Activated T-helper 2 cell treated with anti-CD3 and anti-CD28 coated beads, Interferon-gamma antibody, Interleukin-2, Interleukin-4, amounts not matched to agents 10 μg/mL and 5 μg/mL and 100 μg/mL, durations not matched to agents 14 hours and 24 hours and 36 hours (primary cell): ENCODE measurements at places on chromosomes 16 and 17. TPM values are rescaled to one million over a fixed set of nuclear protein-coding genes. Genes with fewer than 3 reads are reported as not detected.

- H3K27me3 ChIP-seq = peaks cover 2% of the 10 kb centered on the region
- H3K4me1 ChIP-seq = no peaks in the 10 kb centered on the region
- H3K4me3 ChIP-seq = no peak overlapping the region
- DNase-seq = no peak
- H3K27ac ChIP-seq = no peak overlapping the region
Observed at GRCh38 chr17:43449470-43450248, 34.1 kb upstream of the DHX8 start.

Gene ERBB2
- total RNA-seq = 4.0 and 4.1 TPM in 2 replicates

- no peaks in the 10 kb centered on the region for H3K27me3 ChIP-seq
- DNase-seq = no peak
- no peaks in the 10 kb centered on the region for H3K36me3 ChIP-seq
- H3K4me3 ChIP-seq = no peak overlapping the region
Observed at GRCh38 chr16:71345031-71345430, 13.5 kb upstream of the CALB2 start.

Gene MSLN
- total RNA-seq = not detected in 2 replicates

Gene PCTP
- total RNA-seq = 8.8 and 9.4 TPM in 2 replicates

GRCh38 chr17:7932483-7932891 lies 481 bp downstream of the CNTROB start:
- peak overlapping the region; percentile 99 for H3K27ac ChIP-seq
- H3K4me3 ChIP-seq = peak overlapping the region; percentile 97
- peaks cover 36% of the 10 kb centered on the region for H3K36me3 ChIP-seq
- peaks cover 44% of the 10 kb centered on the region for H3K4me1 ChIP-seq
- no peak for DNase-seq

DNA sequence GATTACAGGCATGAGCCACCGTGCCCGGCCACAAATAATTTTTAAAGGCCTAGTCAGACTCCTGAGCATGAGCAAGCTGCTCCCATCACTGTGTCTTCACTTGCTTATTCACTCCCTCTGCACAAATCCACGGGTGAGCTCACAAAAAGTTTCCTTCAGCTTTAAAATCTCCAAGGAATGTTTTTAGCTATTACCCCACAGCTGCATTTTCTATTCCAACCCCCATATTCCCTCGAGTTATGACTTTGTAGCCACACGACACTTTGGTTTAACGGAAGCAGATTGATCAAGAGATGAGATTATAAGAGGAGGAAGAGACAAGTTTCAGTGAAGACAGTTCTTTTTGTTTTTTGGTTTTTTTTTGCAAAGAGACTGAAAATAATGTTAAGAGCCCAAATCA lies 49.1 kb upstream of the SLC25A19 start:
- no peak for DNase-seq
- H3K27me3 ChIP-seq = no peaks in the 10 kb centered on the region
- peaks cover 70% of the 10 kb centered on the region for H3K4me1 ChIP-seq
- H3K4me3 ChIP-seq = peak overlapping the region; percentile 66
- peak overlapping the region; percentile 90 for H3K27ac ChIP-seq

- H3K4me1 ChIP-seq = no peaks in the 10 kb centered on the region
- no peak for DNase-seq
- H3K27me3 ChIP-seq = no peaks in the 10 kb centered on the region
- no peaks in the 10 kb centered on the region for H3K36me3 ChIP-seq
Observed at GRCh38 chr16:56067406-56067805, 123.9 kb upstream of the GNAO1 start.

Gene ANKFN1
- total RNA-seq = not detected in 2 replicates

- peaks cover 26% of the 10 kb centered on the region for H3K4me1 ChIP-seq
- DNase-seq = no peak
- peaks cover 7% of the 10 kb centered on the region for H3K36me3 ChIP-seq
- no peak overlapping the region for H3K4me3 ChIP-seq
- H3K27me3 ChIP-seq = no peaks in the 10 kb centered on the region
- H3K27ac ChIP-seq = no peak overlapping the region
Observed at GRCh38 chr17:17713839-17714238, 32.6 kb downstream of the RAI1 start.

DNA sequence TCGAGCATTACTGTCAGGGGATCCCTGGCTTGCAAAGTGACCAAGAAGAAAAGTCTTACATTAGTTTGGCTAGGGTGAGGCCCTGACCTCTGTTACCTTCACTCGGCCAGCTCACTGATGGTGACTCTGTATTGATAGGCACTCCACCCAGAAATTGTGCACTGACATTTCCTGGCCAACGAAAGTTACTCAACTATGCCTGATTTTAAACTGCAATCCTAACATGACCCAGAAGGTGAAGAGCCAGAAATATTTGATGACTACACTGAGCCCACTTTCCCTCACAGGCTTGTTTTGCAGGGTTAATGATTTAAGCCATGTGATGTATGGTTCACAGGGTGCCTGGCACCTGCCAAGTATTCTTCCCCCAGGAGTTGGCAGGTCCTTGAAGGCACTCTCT lies 208.2 kb upstream of the MAF start:
- peaks cover 5% of the 10 kb centered on the region for H3K27me3 ChIP-seq
- DNase-seq = no peak
- H3K4me3 ChIP-seq = no peak overlapping the region
- H3K36me3 ChIP-seq = no peaks in the 10 kb centered on the region
- H3K27ac ChIP-seq = no peak overlapping the region

Gene CES3
- 9.4 and 10.6 TPM in 2 replicates for total RNA-seq

Gene CD300LB
- not detected in 2 replicates for total RNA-seq

GRCh38 chr16:2724088-2724676 lies 4.2 kb upstream of the PRSS27 start:
- peaks cover 10% of the 10 kb centered on the region for H3K27me3 ChIP-seq
- no peak overlapping the region for H3K27ac ChIP-seq
- no peaks in the 10 kb centered on the region for H3K4me1 ChIP-seq

DNA sequence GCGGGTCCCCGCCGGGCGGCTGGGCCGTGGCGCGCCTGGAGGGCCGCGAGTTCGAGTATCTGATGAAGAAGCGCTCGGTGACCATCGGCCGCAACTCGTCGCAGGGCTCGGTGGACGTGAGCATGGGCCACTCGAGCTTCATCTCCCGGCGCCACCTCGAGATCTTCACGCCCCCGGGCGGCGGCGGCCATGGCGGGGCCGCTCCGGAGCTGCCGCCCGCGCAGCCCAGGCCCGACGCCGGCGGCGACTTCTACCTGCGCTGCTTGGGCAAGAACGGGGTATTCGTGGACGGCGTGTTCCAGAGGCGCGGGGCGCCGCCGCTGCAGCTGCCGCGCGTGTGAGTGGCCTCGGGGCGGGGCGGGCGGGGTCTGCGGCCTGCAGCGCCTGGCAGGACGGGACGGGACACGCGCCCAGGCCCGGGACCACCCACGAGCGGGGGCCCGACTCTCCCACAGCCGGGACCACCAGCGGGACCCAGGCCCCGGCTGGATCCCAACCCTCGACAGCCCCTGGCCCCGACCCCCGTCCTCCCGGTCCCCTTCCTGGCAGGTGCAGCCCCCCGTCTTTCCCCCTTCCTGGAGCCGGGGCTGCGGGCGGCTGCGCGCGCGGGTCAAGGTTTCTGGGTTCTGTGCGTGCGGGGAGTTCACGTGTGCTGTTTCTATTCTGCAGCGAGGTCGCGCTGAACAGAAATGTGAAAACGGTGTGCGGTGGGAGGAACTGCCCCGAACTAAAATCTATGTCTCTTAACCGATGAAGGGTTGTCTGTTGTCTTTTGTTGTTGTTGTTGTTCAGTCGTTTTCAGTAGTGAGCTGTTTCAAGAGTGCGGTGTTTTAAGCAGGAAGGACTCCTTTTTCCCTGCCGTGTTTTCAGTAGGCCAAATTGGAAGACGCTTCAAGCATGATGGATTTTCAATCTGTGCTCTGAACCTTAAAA lies 705 bp downstream of the FOXK2 start:
- H3K4me1 ChIP-seq = peaks cover 22% of the 10 kb centered on the region
- DNase-seq = peak; percentile 36
- peak overlapping the region; percentile 95 for H3K27ac ChIP-seq
- peak overlapping the region; percentile 93 for H3K4me3 ChIP-seq
- no peaks in the 10 kb centered on the region for H3K27me3 ChIP-seq

Gene NPIPB8
- 1.5 and 2.1 TPM in 2 replicates for total RNA-seq

Gene PYDC1
- total RNA-seq = not detected in 2 replicates

DNA sequence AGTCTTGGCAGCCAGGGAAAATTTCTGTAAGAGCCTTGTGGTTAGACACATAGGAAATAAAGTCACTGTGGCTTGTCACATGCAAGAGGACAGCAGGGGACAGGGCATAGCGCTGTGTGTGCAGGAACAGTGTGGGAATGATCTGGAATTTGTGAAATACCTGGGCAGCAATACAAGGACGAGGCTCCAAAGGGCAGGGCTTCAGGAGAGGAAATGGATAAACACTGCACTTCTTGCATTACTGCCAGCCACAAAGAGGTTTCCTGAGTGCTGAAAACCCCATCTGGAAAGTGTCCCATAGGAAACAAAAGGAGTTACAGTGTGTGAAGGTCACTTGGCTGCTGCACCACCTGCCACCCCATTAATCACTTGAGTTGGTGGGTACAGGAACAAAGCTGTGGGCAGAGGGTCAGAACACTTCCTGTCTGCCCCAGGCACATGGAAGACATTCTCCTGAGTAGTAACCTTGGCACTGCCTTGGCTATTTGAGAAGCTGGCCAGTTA lies 12.1 kb upstream of the HP start:
- H3K36me3 ChIP-seq = no peaks in the 10 kb centered on the region
- H3K4me1 ChIP-seq = no peaks in the 10 kb centered on the region

- no peaks in the 10 kb centered on the region for H3K27me3 ChIP-seq
- H3K27ac ChIP-seq = no peak overlapping the region
- no peaks in the 10 kb centered on the region for H3K4me1 ChIP-seq
Observed at GRCh38 chr17:2903193-2903974, 107.1 kb downstream of the RAP1GAP2 start.

DNA sequence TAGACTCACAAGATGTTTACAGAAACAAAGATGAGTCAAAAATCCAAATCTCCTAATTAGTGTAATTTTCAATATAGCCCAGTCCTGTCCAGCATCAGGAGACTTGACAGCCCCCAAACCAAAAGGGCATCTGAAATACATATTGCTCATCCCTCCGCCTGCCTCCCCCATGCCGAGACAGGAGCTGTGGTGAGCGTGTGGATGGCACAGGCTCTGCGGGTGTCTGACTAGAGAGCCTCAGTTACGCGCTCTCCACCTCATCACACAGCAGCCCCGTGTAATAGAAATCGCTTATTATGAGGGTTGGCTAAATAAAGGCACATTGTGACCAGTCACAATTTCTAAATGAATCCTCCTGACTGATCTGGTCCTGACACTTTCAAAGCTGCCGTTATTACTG lies 43.1 kb upstream of the CBLN1 start:
- no peaks in the 10 kb centered on the region for H3K27me3 ChIP-seq
- no peaks in the 10 kb centered on the region for H3K36me3 ChIP-seq
- H3K4me1 ChIP-seq = no peaks in the 10 kb centered on the region
- H3K4me3 ChIP-seq = no peak overlapping the region

DNA sequence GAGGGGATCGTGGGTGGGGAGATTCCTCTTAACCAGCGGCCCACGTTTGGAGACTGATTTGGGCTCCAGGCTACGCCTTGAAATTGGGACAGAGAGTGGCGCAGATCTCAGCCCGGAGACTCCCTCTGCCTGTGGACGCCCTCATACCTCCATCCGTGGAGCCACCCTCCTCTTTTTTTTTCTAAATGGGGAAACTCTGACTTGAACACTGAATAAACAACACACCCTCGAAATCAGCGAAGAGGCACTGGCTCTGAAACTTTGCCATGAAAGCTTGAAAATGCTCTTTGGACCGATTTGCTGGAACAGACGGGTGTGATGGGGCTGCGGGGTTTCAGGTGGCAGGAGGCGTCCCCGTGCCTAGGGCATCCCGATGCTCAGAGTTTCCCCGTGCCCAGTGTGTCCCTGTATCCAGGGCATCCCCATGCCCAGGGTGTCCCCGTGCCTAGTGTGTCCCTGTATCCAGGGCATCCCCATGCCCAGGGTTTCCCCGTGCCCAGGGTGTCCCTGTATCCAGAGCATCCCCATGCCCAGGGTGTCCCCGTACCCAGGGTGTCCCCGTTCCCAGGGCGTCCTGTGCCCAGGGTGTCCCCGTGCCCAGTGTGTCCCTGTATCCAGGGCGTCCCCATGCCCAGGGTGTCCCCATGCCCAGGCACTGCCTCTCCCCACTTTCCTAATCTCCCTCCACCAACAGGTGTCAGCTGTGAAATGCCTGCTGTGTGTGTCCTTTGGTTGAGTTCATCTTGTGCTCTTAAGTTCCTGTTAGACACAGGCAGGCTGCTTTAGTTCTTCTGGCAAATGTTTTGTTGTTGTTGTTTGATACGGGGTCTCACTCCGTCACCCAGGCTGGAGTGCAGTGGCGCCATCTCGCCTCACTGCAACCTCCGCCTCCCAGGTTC lies 187.0 kb downstream of the SEC14L1 start:
- H3K4me1 ChIP-seq = peaks cover 51% of the 10 kb centered on the region
- H3K36me3 ChIP-seq = peaks cover 8% of the 10 kb centered on the region
- no peak overlapping the region for H3K4me3 ChIP-seq
- no peak for DNase-seq
- no peak overlapping the region for H3K27ac ChIP-seq
- no peaks in the 10 kb centered on the region for H3K27me3 ChIP-seq

Gene ADORA2B
- total RNA-seq = 3.6 and 4.2 TPM in 2 replicates

DNA sequence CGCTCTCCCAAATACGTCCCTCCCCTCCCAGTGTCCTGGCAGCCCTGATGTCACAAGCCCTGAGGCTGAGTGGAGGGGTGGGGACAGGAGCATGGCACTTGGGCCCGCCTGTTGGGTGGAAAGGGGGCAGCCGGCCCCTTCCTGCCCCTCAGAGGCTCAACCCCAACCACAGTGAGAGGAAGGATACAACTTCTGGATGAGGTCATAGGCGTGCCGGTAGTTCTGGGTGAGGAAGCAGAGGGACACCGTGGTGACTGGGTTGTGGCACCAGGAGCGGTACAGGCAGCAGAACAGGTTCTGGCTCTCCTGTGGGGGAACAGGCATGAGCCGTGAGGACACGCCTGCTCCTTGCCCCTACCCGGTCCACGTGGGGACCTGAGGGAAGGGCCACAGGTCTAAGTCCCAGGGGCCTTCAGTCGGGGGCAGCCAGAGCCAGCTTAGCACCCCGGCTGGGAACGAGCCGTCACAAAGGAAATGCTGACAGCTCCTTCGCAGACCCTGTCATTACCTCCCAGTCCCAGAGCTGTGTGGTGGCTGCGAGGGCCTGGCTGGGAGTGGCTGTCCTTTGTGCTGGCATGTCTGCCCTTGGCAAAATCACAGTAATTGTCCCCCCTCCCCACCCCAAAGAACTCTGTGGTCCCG lies 11.2 kb upstream of the MTSS2 start:
- no peaks in the 10 kb centered on the region for H3K36me3 ChIP-seq
- no peak overlapping the region for H3K4me3 ChIP-seq
- DNase-seq = no peak

Gene CACNG5
- not detected in 2 replicates for total RNA-seq

- H3K36me3 ChIP-seq = peaks cover 45% of the 10 kb centered on the region
- H3K27ac ChIP-seq = peak overlapping the region; percentile 80
- peak overlapping the region; percentile 24 for H3K4me3 ChIP-seq
- DNase-seq = no peak
Observed at GRCh38 chr17:4696437-4696805, 7.5 kb downstream of the PELP1 start.

DNA sequence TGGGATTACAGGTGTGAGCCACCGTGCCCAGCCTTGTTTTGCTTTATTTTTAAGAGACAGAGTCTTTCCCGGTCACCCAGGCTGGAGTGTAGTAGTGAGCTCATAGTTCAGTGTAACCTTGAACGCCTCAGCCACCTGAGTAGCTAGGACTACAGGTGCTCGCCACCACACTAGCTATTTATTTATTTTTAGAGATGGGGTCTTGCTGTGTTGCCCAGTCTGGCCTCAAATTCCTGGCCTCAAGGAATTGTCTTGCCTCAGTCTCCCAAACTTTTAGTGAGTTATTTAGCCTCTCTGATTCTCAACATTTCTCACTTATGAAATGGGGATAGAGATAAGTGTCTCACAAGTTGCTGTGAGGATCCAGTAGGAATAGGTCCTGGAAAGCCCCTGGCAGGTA lies 21.7 kb downstream of the FZD2 start:
- H3K27me3 ChIP-seq = peaks cover 32% of the 10 kb centered on the region
- H3K27ac ChIP-seq = no peak overlapping the region
- no peaks in the 10 kb centered on the region for H3K4me1 ChIP-seq
- H3K4me3 ChIP-seq = no peak overlapping the region
- no peak for DNase-seq
